ENCODE measurements at places on chromosomes 2 and 18.

DNA sequence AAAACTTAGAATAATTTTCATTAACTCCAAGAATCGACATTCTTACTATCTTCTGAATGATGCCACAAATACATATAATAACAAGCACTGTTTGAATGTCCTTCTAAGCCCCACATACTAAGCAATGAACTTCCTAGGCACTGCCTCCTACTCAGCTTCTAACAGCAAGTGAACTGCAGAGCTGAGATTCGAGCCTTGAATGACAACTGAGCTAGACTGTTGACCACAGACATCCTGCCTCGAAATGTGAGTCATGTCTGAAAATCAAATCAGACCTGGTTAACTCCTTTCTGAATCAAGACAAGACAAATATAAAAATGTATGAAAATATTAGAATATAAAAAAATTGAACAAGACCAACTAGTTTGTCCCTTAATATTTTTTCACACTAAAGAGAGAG lies 108.1 kb downstream of the MYT1L start:
- no peak for DNase-seq

DNA sequence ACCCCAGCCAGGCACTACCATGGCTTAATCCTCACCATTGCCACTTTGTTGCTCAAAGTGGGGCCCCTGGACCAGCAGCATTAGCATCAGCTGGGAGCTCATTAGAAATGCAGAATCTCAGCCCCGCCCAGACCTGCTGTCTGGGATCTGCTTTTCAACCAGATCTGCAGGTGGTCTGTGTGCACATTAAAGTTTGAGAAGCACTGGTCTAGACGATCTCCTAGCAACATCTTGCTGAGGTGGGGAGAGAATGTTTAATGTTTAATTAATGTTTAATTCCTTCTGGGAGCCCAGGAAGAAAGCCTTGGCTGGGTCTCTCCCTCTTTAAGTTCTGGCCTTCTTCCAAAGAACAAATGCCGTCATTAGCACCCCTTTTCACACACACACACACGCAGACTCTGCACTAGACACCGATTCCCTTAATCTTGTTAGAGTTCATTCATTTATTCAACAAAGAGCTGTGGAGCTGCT lies 53.7 kb downstream of the EDAR start:
- peak; percentile 92 for DNase-seq

DNA sequence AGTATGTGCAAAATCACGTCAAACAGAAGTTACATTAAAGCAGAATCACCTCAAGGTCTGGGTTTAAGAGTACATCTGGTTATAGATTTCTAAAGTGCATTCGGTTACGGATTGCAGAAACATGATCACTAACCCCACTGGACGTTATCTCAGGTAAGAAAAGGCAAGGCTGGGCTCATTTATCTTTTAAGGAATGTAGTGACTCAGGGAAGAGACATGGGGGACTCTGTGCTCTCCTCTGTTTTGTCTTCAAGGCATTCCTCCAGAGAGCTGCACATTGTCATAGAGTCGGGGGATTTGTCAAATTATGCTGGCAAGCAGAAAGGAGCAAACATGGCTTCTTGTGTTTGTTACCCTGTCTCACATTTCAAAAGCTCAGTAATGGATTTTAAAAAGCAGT lies 14.3 kb downstream of the WDSUB1 start:
- peak; percentile 67 for DNase-seq

- no peak for DNase-seq
Observed at GRCh38 chr2:217953011-217953481, 49.7 kb downstream of the TNS1 start.

GRCh38 chr18:23725827-23726661 lies 36.8 kb downstream of the LAMA3 start:
- DNase-seq: no peak

DNA sequence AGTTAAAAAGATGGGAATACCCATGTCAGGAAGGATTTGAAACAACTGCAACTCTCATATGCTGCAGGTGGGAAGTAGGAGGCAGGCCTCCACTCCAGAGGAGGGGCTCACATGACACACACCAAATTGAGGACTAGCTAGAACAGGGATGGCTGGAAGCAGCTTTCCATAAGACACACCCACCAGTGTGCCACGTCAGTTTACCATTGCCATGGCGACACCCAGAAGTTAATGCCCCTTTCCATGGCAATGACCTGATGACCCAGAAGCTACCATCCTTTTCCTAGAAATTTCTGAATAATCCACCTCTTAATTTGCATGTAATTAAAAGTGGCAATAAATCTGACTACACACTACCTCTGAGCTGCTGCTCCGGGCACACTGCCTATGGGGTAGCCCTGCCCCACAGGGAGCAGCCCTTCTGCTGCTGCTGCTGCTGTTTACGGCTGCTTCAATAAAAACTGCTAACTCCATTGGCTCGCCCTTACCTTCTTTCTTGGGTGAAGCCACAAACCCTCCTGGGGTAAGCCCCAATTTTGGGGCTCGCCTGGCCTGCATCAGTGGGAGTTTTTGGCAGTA lies 89.4 kb downstream of the RRM2 start:
- DNase-seq: no peak

- DNase-seq: no peak
Observed at GRCh38 chr2:33275689-33276444, 200.6 kb upstream of the RASGRP3 start.
